ENCODE measurements at places on chromosomes 3 and 15. TPM values are rescaled to one million over a fixed set of nuclear protein-coding genes. Genes with fewer than 3 reads are reported as not detected.

- H3K27ac ChIP-seq: no peak overlapping the region
- H3K27me3 ChIP-seq: no peaks in the 10 kb centered on the region
- DNase-seq: no peak
- no peaks in the 10 kb centered on the region for H3K4me1 ChIP-seq
- H3K36me3 ChIP-seq: no peaks in the 10 kb centered on the region
- H3K4me3 ChIP-seq: no peak overlapping the region
Observed at GRCh38 chr3:23889386-23889785, 27.4 kb downstream of the NKIRAS1 start.

DNA sequence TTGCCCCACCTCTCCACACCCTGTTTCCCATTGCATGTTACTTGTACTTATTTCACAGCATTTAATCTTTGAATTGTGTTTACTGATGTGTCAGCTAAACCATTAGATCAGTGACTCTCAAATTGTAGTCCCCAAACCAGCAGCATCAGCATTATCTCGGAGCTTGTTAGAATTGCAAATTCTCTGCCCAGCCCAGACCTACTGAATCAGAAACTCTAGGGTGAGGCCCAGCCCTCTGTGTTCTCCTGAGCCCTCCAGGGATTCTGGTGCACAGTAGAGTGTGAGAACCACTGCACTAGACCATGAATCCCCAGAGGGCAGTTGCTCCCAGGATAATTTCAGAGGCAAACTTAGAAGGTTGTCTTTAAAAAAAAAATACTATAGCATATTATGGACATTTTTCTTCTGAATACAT lies 13.0 kb downstream of the PLD1 start:
- H3K27ac ChIP-seq: no peak overlapping the region
- peaks cover 8% of the 10 kb centered on the region for H3K4me1 ChIP-seq

GRCh38 chr15:60371175-60372051 lies 26.4 kb downstream of the ANXA2 start:
- DNase-seq: peak; percentile 53
- peak overlapping the region; percentile 37 for H3K27ac ChIP-seq
- H3K36me3 ChIP-seq: no peaks in the 10 kb centered on the region
- H3K27me3 ChIP-seq: no peaks in the 10 kb centered on the region
- H3K4me1 ChIP-seq: peaks cover 63% of the 10 kb centered on the region

GRCh38 chr3:194875581-194876402 lies 190.1 kb downstream of the FAM43A start:
- H3K36me3 ChIP-seq: no peaks in the 10 kb centered on the region
- H3K4me1 ChIP-seq: peaks cover 28% of the 10 kb centered on the region
- no peak overlapping the region for H3K4me3 ChIP-seq
- H3K27me3 ChIP-seq: no peaks in the 10 kb centered on the region
- no peak for DNase-seq

GRCh38 chr3:151003029-151003767 lies 30.7 kb upstream of the CLRN1 start:
- H3K27ac ChIP-seq: no peak overlapping the region
- no peaks in the 10 kb centered on the region for H3K27me3 ChIP-seq
- H3K4me3 ChIP-seq: no peak overlapping the region
- peak; percentile 3 for DNase-seq
- no peaks in the 10 kb centered on the region for H3K36me3 ChIP-seq
- peaks cover 13% of the 10 kb centered on the region for H3K4me1 ChIP-seq

- peak; percentile 6 for DNase-seq
- no peaks in the 10 kb centered on the region for H3K27me3 ChIP-seq
- H3K27ac ChIP-seq: peak overlapping the region; percentile 51
- H3K36me3 ChIP-seq: no peaks in the 10 kb centered on the region
- no peak overlapping the region for H3K4me3 ChIP-seq
Observed at GRCh38 chr3:149648525-149648924, 9.3 kb downstream of the WWTR1 start.

DNA sequence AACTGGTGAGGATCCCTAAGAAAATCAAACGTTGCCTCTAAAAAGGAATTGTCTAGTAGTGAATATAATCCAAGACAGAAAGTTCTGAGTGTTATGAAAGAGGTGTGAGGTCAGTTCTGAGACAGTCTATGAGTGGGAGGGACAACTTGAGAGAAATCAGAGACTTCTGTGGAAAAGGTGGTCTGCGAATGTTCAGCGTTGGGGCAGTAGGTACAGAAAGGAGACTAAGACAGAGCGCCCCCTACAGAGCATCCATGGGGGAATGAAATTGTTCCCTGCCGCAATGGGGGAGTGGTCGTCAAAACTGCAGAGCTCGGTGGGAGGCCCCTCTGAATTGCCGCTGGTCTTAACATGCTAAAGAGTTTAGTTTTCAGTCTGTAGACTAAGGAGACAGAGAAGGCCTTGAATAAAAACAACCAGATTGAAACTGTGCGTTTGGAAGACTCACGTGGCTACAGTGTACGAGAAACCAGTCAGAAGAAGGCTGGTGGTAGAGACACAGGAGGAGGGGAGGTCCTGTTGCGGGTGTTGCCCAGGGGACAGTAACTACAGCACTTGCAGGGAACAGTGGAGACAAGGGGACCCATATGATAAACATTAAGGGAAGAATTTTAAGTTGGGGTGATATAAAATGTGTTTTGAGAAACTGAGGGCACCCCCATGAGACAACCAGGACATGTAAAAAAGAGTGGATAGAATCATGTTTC lies 6.9 kb downstream of the TNIK start:
- peaks cover 22% of the 10 kb centered on the region for H3K4me1 ChIP-seq
- no peaks in the 10 kb centered on the region for H3K36me3 ChIP-seq
- H3K27me3 ChIP-seq: no peaks in the 10 kb centered on the region
- H3K4me3 ChIP-seq: no peak overlapping the region
- DNase-seq: no peak
- H3K27ac ChIP-seq: no peak overlapping the region

GRCh38 chr3:89908711-89909213 lies 801.3 kb downstream of the EPHA3 start:
- H3K27me3 ChIP-seq: no peaks in the 10 kb centered on the region
- no peak overlapping the region for H3K27ac ChIP-seq
- H3K4me3 ChIP-seq: no peak overlapping the region

DNA sequence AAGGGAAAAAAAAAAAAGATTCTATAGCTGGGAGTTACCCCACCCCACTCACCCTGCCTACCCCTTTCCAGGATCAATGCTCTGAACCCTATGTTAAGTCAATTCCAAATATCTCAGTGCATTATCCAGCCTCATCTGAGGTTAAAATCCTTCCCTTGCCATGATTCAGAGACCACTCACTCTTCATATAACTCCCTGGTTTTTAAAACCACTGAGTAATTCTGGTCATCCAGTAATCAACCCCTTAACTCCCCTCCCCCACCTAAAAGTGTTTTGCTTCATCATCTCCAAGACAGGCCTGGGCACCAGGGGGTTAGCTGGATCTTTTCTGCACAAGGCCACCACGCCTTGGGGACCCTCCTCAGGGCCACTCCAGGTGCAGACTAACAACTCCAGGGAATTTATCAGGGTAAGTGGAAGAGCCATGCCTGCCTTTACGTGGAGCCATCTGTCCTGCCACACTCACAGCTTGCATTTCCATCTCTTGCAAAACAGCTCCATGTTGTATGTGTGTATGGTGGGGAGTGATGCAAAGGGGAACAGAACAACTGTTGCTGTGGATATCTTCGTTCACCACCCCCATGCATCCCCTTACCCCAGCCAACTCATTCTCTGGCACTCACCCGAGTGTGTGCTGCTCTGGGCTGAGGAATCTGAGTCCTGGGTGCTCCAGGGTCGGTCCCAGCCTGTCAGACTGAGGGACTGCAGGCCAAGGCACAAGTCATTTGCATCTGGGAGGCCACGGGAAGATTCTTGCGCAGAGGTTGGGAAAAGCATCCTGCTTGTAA lies 30.7 kb upstream of the RPS17 start:
- DNase-seq: no peak
- H3K4me1 ChIP-seq: peaks cover 13% of the 10 kb centered on the region
- H3K4me3 ChIP-seq: no peak overlapping the region

- no peak for DNase-seq
- H3K4me1 ChIP-seq: peaks cover 4% of the 10 kb centered on the region
- H3K27ac ChIP-seq: no peak overlapping the region
- no peaks in the 10 kb centered on the region for H3K36me3 ChIP-seq
Observed at GRCh38 chr15:49439678-49440395, 16.8 kb downstream of the FGF7 start.

DNA sequence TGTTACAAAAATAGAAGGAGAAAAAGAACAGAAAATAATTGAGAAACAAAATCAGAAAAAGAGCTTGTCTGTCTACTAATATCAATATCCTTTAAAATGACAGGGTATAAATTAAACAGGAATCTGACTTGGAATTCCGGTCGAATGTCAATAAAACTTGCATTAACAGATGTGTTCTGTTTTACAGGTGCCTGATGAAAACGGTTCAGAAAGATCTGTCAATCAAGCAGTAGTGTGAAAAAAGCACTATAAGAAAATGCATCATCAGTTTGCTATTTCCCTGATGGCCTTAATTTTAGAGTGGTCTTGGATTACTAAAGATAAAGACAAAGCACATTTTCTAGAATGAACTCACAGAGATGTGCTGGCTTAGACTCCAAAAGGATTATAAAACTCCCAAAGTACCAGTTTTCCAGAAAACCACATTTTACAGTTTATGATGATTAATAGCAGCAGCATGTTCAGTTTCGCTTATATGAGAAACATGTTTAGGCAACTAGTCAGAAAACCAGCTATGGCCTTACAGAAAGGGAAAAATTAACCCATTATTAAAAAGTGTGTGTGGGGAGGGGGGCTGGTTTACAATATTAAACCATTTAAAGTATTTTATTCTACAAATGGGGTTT lies 8.2 kb upstream of the C3orf38 start:
- H3K4me1 ChIP-seq: no peaks in the 10 kb centered on the region
- no peaks in the 10 kb centered on the region for H3K27me3 ChIP-seq
- no peak overlapping the region for H3K4me3 ChIP-seq
- no peak for DNase-seq
- H3K36me3 ChIP-seq: no peaks in the 10 kb centered on the region

DNA sequence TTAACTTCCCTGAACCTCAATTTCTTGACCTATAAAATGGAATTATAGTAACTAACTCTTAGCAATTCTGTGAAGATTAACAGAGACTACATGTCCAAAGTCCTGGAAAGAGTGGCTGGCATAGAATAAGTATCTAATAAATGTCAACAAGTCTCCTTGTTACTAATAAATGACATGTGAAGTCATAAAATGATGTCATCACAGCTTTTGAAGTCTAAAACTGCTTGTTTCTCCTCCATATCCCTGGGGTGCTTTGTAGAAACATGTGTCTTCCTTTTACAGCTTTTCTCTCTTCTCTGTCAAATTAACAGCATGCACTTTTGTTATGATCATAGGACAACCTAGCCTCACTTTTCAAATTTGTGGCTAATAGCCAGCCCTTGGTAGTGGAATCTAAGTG lies 510.2 kb downstream of the NTRK3 start:
- no peak overlapping the region for H3K4me3 ChIP-seq
- no peak overlapping the region for H3K27ac ChIP-seq
- DNase-seq: no peak

Gene WDR76
- 6.2 TPM for total RNA-seq

Gene PPP2R3A
- 22.4 TPM for total RNA-seq

Gene DTWD1
- 12.5 TPM for total RNA-seq

Gene ECE2
- 11.7 TPM for total RNA-seq

Gene FOXB1
- not detected for total RNA-seq

Gene MOBP
- not detected for total RNA-seq

Gene IFT122
- total RNA-seq: 10.5 TPM

Gene C3orf85
- total RNA-seq: not detected

All from body of pancreas (tissue), 4 donors.